Stimulated activated CD4-positive, alpha-beta T cell treated with anti-CD3 and anti-CD28 coated beads, Interleukin-12 subunit alpha, Interleukin-12 subunit beta, amount 100 ng/mL, for 24 hours (primary cell): ENCODE measurements at places on chromosomes 2 and 18.

- no peak for DNase-seq
These were observed 36.8 kb downstream of the COL4A4 start for GRCh38 chr2:227127201-227127600.

- DNase-seq, result no peak
These were observed 155.0 kb upstream of the PXDN start for GRCh38 chr2:1899396-1899730.

- DNase-seq, result no peak
These were observed 192.0 kb downstream of the SLC8A1 start for GRCh38 chr2:40259900-40260299.

- no peak for DNase-seq
These were observed 67.0 kb downstream of the NAT8 start for GRCh38 chr2:73575261-73575660.

- DNase-seq, result no peak
These were observed 743.6 kb upstream of the FANCL start for GRCh38 chr2:58984731-58985130.

DNA sequence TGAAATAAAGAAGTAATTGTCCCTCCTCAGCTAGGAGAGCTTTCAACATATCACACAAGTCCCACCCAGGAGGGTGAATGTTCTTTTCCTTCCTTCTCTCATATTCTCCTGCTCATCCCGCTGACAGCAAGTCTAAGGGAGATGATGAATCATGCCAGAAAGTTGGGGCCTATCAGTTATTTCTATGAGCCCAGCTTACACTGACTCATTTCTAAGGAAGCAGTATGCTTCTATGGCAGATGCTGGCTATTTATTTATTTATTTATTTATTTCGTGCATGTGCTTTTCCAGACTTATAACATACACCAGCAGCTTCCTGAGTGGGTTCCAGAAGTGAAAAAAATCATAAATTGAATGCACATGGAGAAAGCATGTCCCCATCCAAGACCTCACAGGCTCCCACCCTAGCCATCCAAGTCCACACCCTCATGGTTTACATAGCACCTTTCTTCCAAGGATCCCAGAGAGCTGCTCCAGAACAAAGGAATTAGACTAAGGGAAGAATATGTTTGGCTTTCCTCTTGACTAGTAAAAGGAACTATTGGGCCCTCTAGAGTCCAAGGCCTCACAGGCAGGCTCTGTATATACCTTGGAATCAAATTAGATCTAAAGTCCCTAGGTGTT is 1074.2 kb upstream of the ZEB2 start:
- no peak for DNase-seq

DNA sequence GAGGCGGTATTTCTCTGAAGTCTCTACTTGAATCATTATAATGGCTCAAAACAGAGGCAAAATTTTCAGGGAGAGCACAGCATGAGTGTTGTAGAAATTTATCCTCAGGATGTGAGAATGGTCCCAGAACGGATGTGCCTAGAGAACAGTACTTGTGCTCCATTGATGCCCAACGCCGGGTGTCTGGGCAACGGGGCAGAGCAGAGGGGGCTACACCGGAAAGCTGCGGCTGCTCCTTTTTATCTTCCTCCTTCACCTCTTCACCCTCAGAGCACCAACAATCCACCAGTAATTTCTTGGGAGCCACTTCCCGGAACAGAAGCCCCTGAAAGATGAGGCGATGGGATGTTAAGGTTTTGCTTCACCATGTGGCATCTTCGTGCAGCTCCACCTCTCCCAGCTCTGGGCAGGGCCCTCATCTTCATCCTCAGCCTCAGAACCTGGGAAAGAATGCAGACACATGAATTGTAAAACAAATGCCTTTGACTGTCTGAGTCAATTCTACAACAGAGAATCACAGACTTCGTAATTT is 71.5 kb downstream of the PTGR3 start:
- DNase-seq, result no peak

- DNase-seq, result no peak
These were observed 13.5 kb upstream of the LBH start for GRCh38 chr2:30217644-30218337.

GRCh38 chr18:68316636-68317035 is 398.3 kb downstream of the TMX3 start:
- DNase-seq, result no peak

- no peak for DNase-seq
These were observed 30.0 kb downstream of the PMAIP1 start for GRCh38 chr18:59929621-59930295.

DNA sequence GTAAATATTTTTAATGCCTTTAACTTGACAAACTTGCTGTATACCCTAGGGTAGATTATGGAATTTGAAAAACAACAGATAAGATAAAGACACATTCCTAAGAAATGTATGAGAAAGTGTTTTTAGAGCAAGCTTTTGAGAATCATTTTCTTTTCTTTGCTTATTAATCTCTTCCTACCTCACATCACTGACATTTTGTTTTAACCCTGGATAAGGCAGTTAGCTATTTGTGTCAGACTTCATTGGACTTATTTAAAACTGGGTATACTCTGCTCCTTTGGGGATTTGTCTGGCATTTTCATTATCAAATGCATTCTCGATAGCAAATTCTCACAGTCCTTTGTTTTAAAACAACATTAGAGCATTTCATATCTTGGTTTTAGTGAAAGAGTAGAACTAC is 17.2 kb downstream of the EML4 start:
- no peak for DNase-seq

GRCh38 chr18:40576507-40577115 is 1378.4 kb upstream of the PIK3C3 start:
- no peak for DNase-seq

DNA sequence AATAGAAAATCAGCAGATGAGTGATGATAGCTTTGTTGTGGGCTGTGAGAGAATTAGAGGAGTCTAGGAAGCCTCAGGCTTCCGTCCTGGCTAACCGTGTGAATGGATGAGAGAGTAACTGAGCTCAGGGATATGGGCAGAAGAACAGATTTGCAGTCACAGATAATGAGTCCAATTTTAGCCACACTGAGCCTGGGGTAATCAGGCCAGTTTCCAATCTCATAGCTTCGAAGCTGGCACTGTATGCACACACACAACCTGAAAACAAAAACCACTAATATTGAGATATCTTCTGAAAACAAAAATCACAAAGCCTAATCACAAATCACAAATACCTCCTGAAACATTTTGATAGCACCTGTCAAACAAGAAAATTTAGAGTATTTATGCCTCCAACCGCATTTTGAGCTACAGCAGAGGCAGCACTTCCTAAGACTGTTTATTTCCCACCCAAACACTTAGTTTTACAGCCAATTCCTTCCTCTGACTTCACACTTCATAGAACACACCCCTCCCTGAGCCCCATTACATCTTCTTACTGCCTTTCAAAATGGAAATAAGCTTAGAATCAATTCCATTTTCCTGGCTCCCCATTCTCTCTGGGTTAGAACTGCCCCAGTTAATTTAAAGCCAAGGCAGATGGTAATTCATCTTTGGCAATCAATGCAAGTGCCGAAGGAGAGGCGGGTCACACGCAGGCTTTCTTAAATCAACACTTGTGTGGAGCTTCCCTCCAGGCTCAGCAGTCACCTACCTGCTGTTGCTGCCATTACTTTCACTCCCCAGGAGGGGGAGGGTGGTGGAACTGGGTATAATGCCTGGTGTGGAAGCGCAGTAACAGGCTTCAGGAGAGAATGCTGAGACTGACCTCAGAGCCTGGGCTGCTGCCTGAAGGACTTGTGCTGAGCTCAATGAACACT is 18.9 kb downstream of the TTR start:
- no peak for DNase-seq

DNA sequence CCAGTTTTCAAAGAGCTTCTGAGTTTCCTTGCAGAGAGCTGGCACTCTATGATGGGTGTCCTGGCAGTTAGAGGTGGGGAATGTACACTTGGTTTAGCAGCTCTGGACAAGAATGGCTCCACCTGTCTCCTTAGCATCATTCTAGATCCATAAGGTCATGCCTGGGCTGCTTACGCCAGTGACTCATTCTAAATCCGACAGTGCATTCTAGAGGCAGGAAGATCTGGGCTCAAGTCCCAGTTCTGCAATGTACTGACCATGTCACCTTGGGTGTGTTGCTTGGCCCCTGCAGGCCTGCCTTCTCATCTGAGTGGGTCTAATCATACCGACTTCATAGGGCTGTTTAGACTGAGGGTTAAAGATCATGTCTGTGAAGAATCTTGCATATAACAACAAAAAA is 46.5 kb downstream of the PTGR3 start:
- no peak for DNase-seq

- DNase-seq, result peak; percentile 81
These were observed 2.8 kb downstream of the DUSP2 start for GRCh38 chr2:96142217-96143113.

GRCh38 chr18:59988098-59988706 is 88.4 kb downstream of the PMAIP1 start:
- DNase-seq, result peak; percentile 45

- no peak for DNase-seq
These were observed 690.6 kb downstream of the SLC4A3 start for GRCh38 chr2:220318037-220318436.

DNA sequence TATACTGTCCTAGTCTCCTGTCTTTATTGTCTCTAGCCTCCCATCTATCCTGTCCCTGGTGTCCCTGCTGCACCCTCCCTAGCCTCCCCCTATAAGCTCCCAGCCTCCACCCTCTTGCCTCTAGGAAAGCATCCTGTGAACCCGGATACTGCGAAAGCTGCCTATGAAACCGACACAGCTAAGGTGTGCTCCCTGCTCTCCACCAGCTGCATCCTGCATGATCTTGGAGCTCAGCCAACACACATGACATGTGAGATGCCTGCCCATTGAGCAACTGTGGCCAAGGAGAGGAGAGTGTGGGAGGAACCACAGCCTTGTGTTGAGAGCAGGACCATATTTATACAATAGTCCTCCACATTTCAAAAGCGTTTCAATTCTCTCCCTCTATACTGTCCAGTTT is 187.1 kb downstream of the ZBTB7C start:
- DNase-seq, result no peak

DNA sequence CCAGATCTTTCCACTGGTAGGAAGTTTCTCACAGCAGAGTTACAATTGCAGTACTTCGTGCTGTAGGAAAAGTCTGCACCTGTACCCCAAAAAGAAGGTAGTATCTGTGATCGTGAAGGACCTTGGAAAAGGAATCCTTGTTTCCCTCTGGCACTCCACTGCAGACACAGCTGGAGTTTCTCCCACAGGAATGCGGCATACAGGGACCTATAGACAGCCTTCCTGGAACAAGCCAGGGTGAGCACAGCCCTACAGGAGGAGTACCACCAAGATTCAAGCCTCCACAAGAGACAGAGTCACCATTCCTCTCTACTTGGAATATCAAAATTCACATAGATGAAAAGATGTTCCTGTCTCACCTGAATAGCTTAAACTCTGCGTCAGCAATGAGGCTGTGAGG is 372.4 kb downstream of the CMPK2 start:
- no peak for DNase-seq

DNA sequence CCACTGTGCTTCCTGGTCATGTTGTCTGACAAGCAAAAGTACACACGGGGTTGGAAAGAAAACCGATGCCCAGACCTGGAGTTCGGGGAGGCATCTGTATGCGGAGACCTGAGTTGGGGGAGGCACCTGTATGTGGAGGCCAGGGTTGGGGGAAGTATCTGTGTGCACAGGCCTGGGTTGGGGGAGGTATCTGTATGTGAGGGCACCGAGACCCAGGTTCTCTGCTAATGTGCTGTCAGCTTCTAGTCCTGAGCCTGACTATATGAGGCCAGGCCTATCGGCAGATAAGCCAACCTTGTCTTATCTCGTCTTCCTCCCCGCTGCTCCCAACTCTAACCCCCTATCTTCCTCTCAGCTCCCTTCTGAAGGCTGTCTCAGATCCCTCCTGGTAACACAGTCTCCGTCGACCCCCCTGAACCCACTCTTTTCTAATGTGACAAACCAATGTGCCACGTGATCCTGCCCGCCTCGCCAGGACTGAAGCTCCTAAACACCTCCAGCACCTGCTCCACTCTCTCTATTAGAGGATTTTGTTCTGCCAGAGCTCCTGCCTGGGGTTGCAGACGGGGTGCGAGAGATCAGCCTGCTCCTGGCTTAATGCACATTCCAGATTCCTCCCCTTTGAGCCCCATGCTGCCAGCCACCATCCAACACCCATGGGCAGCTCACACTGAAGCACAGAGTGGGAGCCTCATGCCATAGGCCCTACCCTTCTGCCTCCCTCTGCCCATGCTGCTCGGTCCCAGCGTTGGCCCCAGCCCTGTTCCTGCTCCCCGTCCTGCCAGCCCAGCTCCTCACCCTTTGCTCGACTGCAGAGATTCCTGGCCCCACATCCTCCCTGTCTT is 188.4 kb downstream of the SH3BP4 start:
- no peak for DNase-seq

DNA sequence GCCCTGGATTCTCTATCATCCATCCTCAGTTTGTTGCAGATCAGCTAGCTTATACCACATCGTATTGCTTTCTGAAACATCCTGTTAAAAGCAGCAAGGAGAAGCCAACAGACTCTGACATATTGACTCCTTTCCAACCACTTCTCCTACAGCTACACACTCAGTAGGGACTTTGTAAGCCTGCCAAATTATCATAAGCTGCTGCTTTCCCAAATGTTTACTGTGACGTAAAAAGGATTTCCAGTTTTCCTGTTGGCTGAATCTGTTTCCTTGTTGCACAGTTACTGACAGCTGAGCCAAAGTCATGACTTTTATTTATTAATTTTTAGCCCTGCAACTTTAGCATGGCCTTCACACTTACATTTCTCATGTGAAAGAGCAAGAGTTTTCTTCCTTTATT is 294.3 kb downstream of the KCNJ3 start:
- DNase-seq, result no peak

DNA sequence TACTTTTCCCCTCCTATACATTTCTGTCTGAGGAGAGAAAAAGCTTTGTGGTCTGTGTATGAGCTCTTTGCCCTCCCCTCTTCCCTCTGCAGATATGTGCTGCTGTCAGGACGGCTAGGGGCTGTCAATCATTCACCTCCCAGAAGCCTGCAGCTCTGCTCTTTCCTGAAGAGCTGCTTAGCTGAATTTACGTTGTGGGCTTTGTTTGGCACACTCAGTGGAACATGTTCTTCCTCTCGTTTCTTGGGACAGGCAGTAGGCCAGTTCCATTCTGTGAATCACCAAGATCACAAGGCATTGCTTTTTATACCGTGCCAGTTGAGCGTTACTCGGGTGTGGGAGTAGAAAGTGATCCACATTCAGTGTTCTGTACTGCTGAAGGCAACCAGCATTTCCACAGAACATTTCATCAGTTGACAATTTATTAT is 136.7 kb downstream of the LAMA3 start:
- peak; percentile 5 for DNase-seq

DNA sequence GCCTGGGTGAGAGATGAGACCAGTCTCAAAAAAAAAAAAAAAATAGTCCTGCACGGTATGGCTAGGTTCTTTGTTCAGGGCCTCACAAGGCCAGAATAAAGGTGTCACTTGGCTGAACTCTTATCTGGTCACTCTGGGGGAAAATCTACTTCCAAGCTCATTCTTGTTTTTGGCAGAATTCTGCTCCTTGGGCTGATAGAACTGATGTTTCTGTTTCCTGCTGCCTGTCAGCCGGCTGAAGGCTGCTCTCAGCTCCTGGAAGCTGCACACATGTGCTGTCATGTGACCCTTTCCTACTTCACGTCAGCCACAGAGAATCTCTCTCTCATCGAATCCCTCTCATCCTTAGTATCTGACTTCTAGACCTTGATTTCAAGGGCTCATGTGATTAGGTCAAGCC is 10.4 kb downstream of the CSRNP3 start:
- no peak for DNase-seq

GRCh38 chr2:10359731-10360329 is 57.1 kb downstream of the HPCAL1 start:
- DNase-seq, result no peak
